ENCODE measurements at places on chromosomes 1 and 21.
A peak's percentile ranks its signal among the peaks of the same experiment; 100 is the strongest.

GRCh38 chr1:5933050-5933449 is 59.2 kb downstream of the NPHP4 start:
- DNase-seq, result no peak

- no peak for DNase-seq
Measured at GRCh38 chr1:247576514-247576913, 11.6 kb upstream of the OR2G2 start.

GRCh38 chr1:115160728-115161127 is 71.4 kb upstream of the TSPAN2 start:
- no peak for DNase-seq

GRCh38 chr1:19333587-19334354 is 21.6 kb downstream of the SLC66A1 start:
- DNase-seq, result no peak

DNA sequence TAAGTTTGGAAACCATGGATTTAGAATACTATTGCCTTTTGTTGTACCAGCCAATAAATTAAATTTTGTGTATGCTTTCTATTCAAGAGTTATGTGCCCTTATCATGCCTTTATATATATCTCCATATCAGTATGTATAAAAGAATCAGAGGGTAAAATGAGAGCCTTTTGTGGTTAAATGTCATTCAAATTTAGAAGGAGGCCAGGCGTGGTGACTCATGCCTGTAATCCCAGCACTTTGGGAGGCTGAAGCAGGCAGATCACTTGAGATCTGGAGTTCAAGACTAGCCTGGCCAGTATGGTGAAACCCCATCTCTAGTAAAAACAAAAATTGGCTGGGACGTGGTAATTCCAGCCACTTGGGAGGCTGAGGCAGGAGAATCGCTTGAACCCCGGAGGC is 88.9 kb downstream of the XPR1 start:
- no peak for DNase-seq

GRCh38 chr1:100219457-100219856 is 30.2 kb downstream of the DBT start:
- DNase-seq, result no peak

GRCh38 chr1:9166289-9167235 is 37.7 kb upstream of the GPR157 start:
- no peak for DNase-seq

DNA sequence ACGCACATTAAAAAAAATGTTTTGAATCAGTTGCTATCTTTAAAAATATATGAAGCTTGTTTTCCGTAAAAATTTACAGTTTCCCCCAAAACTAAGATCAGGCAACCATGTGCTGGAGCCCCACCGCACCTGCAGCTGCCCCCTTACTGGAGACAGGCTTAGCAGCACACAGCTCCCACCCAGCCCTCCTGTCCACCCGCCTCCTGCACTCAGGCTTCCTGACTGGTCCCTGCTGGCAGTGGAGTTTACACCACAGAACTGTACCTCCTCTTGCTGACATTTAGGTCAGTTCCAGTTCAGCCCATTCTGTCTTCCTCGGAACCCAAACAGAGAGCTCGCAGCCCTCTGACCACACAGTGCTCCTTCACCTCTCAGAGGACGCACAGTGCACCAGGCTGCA is 2.1 kb downstream of the GPR161 start:
- no peak for DNase-seq

- DNase-seq, result no peak
Measured at GRCh38 chr1:162857850-162858249, 3.1 kb downstream of the CCDC190 start.

GRCh38 chr1:237672748-237673147 is 218.0 kb downstream of the ZP4 start:
- no peak for DNase-seq

DNA sequence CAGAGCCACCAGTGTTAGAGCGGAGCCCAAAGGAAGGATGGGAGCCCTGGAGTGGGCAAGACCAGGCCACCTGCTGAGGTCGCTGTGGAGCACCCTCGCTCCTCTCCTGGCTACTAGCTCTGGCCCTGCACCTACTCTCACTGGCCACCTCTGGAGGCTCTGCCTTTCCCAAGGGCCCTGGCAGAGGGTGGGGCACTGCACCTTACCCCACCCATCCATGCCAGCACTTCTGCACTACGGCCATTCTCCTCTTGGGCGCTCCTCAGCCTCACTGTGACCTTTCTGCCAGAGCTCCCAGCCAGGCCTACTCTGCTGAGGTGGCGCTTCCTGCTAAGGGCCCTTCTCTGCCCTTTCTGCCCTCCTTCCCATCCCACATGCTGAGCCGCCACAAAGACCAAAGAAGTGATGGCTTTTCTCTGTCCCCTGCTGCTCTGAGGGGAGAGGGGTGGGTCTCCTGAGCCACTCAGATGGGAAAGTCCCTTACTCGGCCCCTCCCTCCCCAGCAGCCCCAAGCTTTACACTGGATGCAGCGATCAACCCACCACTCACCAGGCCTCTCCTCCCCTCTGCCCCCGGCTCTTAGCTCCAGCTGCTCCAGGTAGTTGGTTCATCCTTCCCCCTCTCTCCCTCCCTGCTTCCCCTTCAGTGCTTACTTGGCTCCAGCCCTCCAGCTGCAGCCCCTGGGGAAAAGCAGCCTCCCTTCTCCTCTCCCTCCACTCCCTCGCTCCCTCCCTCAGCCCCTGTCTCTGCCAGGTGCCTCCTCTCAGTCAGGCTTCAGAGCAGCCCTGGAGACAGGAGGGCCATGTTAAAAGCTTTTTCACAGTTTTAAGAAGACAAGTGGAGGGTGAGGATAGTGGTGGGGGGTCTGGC is 14.8 kb upstream of the TMEM222 start:
- no peak for DNase-seq

GRCh38 chr1:32400876-32401631 is 6.8 kb upstream of the BSDC1 start:
- DNase-seq, result peak; percentile 57

DNA sequence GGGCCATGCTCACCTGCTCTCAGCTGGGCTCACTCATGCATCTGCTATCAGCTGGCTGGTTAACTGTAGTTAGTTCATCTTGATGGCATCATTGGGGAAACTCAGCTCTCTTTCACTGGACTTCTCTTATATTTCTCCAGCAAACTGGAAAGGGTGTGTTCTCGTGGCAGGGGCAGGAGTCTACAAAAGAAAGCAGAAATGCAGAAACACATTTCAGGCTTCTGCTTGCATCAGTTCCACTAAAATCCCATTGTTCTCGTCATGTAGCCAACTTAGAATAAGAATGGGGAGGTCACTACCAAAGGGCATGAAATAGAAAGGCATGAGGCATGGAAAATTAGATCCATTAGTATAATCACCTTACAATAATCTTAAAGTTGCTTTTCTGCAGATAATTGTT is 207.3 kb downstream of the NRIP1 start:
- DNase-seq, result no peak

- no peak for DNase-seq
Measured at GRCh38 chr1:202281316-202282024, 60.3 kb downstream of the UBE2T start.

GRCh38 chr21:25297117-25297516 is 310.2 kb downstream of the MRPL39 start:
- no peak for DNase-seq

DNA sequence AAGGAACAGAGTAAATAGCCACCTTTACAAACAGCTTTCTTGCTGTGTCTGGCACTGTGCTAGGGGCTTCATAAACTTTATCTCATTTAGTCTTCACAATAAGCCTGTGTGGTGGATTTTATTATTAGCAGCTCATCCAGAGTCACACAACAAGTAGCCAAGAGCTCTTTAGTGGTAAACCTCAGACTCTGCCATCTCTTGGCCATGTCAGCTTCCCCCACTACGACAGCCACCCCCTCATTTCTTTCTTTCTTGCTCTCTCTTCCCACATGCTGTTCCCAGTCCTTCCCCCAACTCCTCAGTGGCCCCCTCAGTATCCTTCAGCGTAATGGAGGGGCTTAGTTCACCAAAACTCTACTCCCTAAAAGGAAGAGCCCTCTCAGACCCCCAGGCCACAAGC is 1.2 kb upstream of the ZNF683 start:
- no peak for DNase-seq

DNA sequence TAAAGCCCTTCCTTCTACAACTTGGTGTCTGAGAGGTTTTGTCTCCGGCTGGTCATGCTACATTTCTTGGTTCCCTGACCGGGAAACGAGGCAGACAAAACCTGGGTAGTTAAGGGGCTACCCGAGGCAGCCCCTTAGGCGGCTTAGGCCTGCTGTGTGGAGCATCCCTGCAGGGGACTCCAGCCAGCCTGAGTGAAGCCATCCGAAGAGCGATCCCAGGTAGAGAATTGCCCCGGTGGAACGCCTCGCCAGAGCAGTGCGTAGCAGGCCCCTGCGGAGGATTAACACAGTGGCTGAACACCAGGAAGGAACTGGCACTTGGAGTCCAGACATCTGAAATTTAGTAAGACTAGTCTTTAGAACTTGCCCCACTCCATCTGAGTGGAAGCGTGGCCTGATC is 21.2 kb upstream of the MYOCOS start:
- no peak for DNase-seq

- DNase-seq, result no peak
Measured at GRCh38 chr1:172948457-172948856, 102.3 kb downstream of the TNFSF18 start.

GRCh38 chr1:211352985-211353515 is 26.4 kb downstream of the TRAF5 start:
- DNase-seq, result peak; percentile 52

- DNase-seq, result no peak
Measured at GRCh38 chr21:39153842-39154241, 29.4 kb downstream of the PSMG1 start.

DNA sequence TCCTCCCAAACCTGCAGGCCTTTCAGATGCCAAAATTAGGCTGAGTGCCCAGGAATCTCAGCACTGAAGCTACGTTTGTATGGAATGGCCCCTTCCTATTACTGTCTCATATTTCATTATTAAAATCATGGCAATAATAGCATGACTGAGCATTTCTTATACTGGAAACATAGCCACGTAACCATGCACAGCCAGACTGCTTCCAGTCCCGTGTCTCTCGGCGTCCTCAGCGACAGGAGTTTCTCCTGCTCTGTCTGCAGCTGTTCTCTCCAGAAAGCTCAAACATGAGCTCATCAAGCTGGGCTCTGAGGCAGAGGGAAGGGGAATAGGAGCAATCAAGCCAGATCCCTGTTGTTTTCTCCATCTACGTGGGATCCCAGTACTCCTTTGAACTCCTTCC is 104.0 kb downstream of the CDC7 start:
- no peak for DNase-seq

DNA sequence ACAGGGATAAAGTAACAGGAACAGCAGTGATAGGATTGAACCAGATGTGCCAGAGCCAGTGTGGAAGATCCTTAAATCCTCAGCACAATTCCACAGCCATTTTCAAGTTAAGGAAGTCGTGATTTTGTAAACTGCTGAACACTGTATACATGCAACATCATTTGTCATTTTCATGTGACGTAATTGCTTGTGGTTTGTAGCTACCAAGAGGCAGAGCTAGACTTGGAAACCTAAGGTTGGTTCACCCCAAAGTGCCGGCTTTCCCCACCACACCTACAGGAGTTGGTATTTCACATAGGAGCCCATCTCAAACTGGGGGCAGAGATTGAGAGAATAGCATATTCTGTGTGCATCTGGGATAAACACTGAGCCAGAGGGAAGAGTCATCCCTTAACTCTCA is 113.9 kb downstream of the CAPN8 start:
- no peak for DNase-seq

DNA sequence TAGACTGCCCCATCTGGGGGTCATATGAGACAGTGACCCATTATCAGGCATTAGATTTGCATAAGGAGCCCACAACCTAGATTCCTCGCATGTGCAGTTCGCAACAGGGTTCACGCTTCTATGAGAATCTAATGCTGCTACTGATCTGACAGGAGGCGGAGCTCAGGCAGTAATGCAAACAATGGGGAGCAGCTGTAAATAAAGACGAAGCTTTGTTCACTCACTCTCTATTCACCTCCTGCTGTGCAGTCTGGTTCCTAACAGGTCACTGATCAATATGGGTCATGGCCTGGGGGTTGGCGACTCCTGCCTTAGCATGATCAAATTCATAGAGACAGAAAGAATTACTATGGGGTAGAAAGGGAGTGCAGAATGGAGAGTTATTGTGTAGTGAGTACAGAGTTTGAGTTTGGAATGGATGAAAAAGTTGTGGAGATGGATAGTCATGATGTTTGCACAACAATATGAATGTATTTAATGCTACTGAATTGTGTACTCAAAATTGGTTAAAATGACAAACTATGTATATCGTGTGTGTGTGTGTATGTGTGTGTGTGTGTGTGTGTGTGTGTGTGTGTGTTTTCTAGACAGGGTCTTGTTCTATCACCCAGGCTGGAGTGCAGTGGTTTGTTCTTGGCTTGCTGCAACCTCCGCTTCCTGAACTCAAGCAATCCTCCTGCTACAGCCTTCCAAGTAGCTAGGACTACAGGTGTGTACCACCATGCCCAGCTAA is 42.2 kb downstream of the BTF3L4 start:
- no peak for DNase-seq

DNA sequence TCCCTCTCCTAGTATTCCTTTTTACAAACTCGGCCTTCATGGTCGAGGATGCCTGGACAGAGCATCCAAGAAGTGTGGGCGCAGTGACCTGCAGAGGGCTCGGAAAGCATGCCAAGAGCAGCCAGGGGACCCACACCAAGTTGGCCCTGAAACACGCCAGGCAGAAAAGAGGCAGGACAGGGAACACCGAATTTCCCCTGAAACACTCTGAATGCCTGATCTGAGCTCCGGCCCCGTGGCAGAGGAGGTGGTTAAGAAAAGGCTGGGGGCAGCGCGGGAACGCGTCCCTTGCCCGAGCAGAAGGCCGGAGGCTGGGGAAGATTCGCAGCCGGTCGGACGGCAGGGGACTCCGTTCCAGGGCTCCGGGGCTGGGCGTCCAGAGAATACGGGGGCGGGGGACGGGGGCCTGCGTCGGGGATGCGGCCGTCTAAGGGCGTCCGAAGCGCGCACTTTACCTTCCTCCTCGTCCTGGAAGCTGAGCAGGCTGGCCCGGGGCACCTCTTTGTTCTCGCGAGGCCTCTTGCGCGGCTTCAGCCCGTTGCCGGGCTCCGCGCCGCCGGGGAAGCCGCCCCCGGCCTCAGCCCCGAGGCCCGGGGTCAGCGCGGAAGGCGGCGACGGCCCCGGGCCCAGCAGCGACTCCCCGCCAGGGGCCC is 558 bp downstream of the PAXBP1 start:
- no peak for DNase-seq

DNA sequence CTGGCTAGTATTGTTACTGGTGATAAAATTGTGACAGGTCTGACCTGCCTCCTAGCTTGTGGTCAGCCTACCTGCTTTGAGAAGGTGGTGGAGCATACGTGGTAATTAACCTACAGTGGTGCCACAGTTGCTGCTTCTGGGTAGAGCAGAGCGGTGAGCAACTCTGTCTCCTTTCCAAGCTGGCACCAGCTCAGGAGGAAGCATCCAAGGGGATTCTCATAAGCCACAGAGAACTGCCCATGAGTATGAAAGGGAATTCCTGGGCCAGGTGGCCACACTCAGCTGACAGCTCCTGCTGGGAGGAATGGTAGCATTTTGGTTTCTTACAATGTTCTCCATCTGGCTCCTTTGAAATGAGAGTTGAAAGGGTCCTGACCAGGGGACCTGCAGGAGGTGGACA is 39.4 kb downstream of the ATP2B4 start:
- DNase-seq, result no peak

Measured in activated T-cell treated with anti-CD3 and anti-CD28 coated beads, Interleukin-2, amount 50 U/mL, for 1 hour (primary cell).